Immature natural killer cell (primary cell): ENCODE measurements at places on chromosomes 13 and 19. TPM values are rescaled to one million over a fixed set of nuclear protein-coding genes. Genes with fewer than 3 reads are reported as not detected.
A peak's percentile ranks its signal among the peaks of the same experiment; 100 is the strongest.

The NCAN gene
- not detected for polyA plus RNA-seq

- no peaks in the 10 kb centered on the region for H3K27me3 ChIP-seq
- H3K4me3 ChIP-seq = no peak overlapping the region
- no peak for DNase-seq
Observed at GRCh38 chr13:104837756-104838155, 1697.7 kb downstream of the EFNB2 start.

The LSR gene
- 11.8 TPM for polyA plus RNA-seq

GRCh38 chr19:41706741-41707501 lies 1.5 kb upstream of the CEACAM5 start:
- peak; percentile 62 for DNase-seq
- peaks cover 5% of the 10 kb centered on the region for H3K4me1 ChIP-seq
- H3K27ac ChIP-seq = no peak overlapping the region
- no peaks in the 10 kb centered on the region for H3K36me3 ChIP-seq
- H3K27me3 ChIP-seq = peaks cover 13% of the 10 kb centered on the region

The CCDC169 gene
- not detected for polyA plus RNA-seq

DNA sequence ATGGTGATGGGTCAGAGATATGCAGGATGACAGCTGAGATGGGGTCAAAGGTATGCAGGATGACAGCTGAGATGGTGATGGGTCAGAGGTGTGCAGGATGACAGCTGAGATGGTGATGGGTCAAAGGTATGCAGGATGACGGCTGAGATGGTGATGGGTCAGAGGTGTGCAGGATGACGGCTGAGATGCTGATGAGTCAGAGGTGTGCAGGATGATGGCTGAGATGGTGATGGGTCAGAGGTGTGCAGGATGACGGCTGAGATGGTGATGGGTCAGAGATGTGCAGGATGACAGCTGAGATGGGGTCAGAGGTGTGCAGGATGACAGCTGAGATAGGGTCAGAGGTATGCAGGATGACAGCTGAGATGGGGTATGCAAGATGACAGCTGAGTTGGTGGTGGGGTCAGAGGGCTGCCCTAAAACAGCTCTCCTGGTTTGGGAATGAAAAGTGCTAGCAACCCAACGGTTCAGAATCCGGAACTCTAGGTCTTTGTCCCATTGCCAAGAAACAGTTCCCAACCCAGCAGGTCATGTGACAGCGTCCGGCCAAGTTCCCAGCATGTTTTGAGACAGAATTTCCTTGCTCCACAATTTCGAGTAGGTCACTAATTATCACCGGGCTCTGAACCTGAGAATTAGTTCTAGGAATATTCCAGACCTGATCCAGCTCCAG lies 3.2 kb downstream of the SELENOW start:
- H3K4me3 ChIP-seq = peak overlapping the region; percentile 2
- H3K36me3 ChIP-seq = peaks cover 4% of the 10 kb centered on the region
- peaks cover 27% of the 10 kb centered on the region for H3K4me1 ChIP-seq
- DNase-seq = no peak
